ENCODE measurements at places on chromosomes 11 and 22.

DNA sequence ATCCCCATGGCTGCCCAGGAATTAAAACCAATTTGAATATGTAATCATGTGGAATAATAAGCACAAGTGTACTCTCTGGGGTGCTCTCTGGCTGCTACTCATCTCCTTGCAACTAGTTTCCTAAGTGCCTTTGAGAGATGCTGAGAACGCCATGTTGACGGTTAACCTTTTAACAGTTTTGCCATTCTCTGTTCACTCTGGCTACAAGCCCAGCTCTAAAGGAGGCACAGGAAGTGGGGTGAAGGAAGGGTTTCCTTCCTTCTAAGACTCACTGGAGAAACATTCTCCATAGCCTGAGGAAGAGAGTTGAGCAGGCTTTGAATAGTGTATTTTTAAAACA lies 122.0 kb upstream of the ZC3H12C start:
- no peak for DNase-seq

DNA sequence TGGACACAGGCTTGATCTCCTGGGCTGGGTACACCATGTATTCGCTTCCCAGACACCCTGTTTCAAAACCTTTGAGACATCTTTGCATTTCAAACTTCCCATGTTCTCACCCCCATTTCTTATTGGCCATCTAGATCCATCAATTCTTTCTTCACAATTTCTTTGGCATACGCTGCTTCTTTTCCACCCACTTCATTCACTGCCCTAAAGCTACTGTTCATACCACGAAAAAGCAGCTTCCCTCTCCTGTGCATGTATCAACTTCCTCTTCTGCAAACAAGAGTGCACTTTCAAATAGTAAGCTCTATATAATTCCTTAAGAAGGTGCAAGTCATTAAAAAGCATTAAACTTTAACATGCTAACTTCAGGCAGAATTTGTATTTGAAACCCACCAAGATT lies 21.4 kb downstream of the UVRAG start:
- DNase-seq: no peak

GRCh38 chr11:69339041-69339733 lies 45.2 kb downstream of the MYEOV start:
- no peak for DNase-seq

- DNase-seq: no peak
Observed at GRCh38 chr11:73140213-73141030, 1.7 kb downstream of the FCHSD2 start.

DNA sequence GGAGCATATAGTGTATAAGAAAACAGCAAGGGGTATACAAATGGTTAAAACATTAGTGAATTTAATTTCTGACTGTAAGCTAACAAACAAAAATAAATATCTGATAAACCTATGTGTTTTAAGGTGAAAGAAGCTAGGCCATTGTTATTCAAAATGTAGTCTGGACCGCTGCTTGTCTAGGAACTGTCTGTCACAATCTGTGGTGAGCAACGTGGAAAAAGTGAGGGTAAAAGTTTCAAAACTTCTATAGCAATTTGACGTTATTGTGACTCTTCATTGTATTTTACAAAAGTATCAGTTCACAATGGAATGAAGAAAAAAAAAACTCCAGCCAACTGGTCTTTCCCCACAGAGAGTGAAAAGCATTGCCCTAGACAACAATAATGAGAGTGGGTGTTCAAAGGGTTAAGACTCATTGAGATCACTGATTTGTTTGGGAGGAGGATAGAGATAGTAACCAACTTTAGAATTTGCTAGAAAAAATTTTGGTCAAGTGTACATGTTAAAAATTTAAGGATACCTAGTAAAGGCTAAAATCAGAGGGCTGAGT lies 79.1 kb downstream of the UVRAG start:
- DNase-seq: no peak

DNA sequence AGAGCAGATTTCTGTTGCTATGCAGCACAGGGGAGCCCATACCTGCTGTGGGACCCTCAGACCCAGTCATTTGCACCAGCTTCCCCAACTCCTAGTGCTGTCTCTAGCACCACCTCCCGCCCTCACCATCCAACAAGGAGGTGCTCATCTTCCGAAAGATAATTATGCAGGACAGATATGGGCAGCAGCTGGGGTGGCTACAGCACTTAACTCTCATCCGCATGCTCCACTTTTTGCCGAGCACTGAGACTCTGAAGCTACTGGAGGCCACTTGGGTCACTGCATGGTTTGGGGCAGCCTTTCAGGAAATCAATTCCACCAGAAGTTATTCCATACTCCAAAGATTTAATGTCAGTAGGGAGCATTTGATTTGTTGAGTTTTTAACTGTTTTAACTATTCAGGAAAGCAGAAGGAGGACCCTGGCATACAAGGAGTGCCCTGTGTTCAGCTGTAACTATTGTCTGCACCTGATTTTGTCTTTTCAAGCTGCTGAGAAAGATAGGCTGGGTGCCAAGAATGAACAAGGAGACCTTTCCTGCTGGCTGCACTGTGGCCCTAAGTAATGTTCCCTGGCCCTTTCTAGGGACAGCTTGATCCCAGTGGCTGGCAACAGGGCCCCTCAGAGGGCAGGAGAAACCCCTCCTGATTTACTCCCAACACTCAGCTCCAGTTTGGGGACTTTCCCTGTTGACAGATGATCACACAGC lies 67.3 kb upstream of the CSNK2A3 start:
- DNase-seq: no peak

DNA sequence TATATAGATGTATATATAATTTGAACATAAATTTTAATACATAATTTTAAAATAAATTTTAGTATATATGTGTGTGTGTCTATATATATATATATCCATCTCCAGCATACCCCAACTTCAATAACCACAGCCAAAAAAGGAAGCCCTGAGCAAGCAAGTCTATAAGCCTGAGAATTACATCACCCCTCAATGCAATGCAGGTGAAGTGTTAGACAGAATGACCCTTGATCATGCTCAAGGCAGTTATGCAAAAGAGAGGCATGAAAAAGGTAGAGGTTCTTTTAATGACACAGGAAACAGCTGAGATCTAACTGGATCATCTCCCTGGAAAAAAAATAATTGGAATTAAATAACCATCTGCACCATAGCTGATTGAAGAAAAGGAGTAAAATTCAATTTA lies 557.9 kb upstream of the ANO5 start:
- DNase-seq: no peak

DNA sequence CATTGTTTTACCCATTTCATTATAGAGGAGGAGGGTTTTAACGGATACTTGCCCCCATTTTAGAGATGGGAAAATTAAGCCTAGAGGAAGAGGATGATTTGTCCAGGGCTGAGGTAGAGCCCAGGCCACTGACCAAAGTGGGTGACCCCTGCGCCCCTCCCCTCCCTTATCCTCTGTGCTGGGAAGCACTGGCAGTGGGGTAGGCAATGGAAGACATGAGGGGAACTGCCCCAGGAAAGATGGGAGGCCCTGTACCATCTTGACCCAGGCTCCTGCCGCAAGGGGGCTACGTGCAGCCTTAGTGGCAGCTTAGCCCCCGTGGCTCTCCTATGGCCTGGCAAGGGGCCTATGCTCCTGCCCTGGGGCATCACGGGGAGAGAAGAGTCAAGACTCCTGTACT lies 76.4 kb upstream of the MYOD1 start:
- DNase-seq: no peak

DNA sequence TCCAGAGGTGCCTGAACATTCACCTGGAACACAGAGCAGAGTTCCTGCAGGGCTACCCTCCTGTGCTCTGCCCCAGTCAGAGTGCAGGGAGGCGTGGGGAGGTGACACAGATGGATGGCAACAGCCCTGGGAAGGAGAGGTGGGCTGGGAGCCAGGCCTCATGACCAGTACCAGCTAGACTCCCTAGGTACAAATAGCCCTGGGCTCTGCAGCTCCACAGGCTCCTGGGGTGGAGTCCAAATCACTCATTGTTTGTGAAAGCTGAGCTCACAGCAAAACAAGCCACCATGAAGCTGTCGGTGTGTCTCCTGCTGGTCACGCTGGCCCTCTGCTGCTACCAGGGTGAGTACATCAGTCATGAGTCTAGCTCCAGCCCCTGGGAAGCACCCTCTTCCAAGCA lies at the start of gene SCGB1D2:
SCGB1D2 (plus strand) TSS at position 219 of the 400 bp plus-strand sequence; CDS start at position 288, 69 bp downstream.
- DNase-seq: no peak

GRCh38 chr11:57867966-57868365 lies 106.4 kb downstream of the CTNND1 start:
- no peak for DNase-seq

GRCh38 chr11:62152245-62153086 lies 28.7 kb downstream of the INCENP start:
- no peak for DNase-seq

GRCh38 chr11:42925916-42926315 lies 385.9 kb upstream of the API5 start:
- DNase-seq: no peak

- DNase-seq: no peak
Observed at GRCh38 chr11:13052130-13052571, 43.0 kb downstream of the RASSF10 start.

DNA sequence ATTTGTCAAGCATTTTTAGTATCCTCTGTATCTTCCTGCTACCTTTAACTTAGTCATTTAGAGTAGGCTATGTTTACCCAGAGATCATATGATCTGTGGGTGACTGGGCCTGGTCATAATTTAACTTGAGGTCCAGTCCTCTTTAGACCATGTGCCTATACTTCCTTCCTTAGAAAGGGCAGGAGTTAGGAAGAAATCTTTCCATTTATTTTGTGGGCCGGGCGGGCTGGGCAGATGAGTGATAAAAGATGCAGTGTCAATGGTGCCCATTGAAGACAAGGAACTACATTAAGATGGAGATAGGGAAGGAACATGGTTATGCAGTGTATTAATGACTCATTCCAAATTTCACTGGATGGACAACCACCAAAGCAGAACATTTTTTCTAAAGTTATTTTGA lies 30.9 kb upstream of the PDE3B start:
- DNase-seq: no peak

GRCh38 chr11:82936261-82936660 lies 34.7 kb downstream of the DDIAS start:
- DNase-seq: no peak

- DNase-seq: no peak
Observed at GRCh38 chr11:100691896-100692653, 5.0 kb downstream of the ARHGAP42 start.

DNA sequence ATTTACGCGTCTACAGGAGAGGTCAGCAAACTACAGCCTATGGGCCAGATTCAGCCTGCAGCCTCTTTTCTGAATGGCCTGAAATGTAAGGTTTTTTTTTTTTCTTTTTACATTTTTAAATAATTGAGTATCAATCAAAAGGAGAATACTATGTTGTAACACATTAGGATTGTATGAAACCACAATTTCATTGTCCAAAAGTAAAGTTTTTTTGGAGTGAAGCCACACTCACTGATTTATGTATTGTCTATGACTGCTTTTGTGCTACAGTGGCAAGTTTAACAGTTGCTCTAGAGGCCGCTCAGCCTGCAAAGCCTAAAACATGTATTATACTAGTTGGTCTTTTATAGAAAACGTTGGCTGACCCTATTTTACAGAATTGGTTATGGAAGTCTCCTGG lies 923.2 kb downstream of the NTM start:
- no peak for DNase-seq

DNA sequence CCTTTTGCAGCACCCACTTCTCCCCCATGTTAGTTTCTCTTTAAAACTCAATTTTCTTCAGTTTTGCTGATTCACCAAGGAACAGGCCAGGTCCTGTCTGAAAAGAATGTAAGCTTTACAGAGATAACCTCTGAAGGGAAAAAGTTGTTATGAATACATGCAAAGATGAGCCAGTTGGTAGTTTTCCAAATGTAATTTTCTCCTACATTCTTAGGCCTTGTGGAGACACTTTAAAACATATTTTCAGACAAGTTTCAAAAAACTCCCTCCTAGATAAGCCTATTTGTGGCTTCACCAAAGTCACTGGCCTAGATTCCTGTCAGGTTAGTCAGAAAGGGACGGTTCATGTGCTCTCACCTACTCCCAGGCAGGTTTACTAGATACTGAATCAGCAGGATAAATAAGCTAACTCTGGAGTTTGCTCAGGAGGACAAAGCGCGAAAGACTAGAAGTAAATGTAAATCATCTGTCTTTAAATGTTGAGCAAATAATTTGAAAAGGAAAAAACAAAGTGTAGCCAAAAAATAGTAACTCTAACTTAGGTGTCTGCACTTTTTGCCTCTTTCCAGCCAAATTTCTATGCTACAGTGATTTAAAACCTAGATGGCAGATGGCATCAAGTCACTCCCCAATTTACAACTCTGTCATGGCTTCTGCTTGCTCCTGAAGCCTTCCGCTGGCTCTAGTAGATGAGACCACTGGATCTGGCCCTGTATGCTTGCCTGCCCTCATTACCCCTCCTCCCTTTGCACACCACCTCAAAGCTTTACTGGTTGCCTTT lies 4.9 kb upstream of the ATP6V1E1 start:
- DNase-seq: no peak

DNA sequence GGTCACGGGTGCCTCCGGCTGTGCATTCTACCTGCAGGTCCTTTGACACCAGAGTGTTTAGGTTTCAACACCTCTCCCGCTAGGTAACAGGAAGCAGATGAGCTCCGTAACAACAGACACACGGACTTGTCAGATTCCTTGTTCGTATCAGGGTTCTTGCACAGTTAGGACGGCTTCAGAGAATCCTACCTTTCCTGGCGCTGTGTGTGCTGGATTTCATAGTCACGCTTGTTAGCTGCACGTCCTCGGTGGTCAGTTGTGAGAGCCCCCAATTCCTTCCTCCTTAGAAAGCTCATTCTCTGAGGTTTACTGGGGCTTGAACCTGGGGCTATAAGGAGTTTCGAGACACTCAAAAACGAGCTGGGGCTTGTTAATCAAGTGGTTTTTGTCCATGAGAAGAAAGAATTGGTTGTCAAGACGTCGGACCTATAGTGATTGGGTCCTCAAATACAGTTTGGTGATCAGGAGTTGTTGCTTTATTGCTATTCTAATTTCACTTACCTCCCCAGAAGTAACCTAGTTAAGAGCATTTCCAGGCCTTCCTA lies 664 bp downstream of the DDB2 start:
- no peak for DNase-seq

DNA sequence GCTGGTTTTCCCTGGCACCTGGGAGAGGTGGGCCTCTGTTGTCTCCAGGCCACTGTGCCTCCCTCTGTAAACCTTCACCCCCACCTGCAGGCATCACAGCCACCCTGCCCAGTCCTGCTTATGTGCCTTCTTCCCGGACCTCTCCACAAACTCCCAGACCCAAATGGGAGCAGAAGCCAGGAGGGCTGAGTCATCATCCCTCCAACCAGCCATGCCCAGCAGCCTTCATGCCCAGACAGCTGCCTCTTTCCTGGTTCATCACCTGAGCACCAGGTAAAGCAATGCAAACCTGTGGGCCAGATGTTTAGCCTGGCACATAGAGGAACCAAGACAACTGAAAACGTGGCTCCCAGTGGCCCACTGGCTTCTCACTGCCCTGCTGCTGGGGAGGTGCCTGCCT lies 2.1 kb upstream of the TMPRSS4 start:
- DNase-seq: no peak
